Panc1 (cell line): ENCODE measurements at places on chromosomes 5 and 9.

- no peaks in the 10 kb centered on the region for H3K36me3 ChIP-seq
- DNase-seq: no peak
- no peaks in the 10 kb centered on the region for H3K27me3 ChIP-seq
- 0 out of 2 replicates have a peak, but pooled peaks cover 4% of the 10 kb centered on the region for H3K4me1 ChIP-seq
- H3K4me3 ChIP-seq: no peak overlapping the region
Observed at GRCh38 chr5:138833726-138834480, 41.2 kb downstream of the LRRTM2 start.

DNA sequence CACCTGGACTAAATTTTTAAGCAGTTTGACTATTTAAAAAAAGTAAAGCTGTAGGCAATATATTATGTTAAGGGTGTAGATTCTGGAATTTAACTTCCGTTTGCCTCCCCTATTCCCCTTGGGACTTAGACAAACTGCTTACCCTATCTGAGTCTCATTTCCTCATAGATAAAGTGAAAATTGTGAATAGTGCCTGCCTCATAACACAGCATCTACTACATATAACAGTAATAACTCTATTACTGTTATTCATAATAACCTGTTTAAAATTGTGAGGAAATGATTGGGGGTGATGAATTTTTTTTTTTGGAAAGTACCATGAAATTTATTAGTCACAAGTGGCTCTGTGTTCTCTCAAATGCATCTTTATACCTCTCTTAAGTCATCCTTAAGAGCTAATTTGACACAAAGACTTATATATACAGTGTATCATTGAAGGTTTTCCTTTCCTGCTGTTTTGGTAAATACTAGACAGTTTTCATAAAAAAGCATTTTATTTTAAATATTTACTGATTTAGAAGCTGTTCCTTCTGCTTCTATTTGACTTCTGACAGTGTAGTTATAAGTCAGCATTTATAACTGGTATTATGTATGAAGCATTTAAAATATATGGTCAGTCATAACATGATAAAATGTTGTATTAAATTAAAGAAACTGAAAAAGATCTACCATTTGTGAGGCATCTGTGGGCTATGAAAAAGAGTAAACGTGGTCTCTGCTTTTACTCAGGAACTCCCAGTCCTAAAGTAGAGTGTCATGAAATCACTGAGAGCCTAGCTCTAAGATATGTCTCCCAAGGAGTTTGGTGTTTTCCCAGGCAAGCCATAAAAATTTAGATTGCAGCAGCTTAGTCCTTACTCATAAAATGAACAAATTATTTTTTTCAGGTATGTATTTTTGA is 46.4 kb downstream of the MCCC2 start:
- peaks cover 5% of the 10 kb centered on the region for H3K36me3 ChIP-seq
- H3K4me3 ChIP-seq: no peak overlapping the region
- H3K4me1 ChIP-seq: no peaks in the 10 kb centered on the region
- H3K27me3 ChIP-seq: no peaks in the 10 kb centered on the region
- DNase-seq: no peak

DNA sequence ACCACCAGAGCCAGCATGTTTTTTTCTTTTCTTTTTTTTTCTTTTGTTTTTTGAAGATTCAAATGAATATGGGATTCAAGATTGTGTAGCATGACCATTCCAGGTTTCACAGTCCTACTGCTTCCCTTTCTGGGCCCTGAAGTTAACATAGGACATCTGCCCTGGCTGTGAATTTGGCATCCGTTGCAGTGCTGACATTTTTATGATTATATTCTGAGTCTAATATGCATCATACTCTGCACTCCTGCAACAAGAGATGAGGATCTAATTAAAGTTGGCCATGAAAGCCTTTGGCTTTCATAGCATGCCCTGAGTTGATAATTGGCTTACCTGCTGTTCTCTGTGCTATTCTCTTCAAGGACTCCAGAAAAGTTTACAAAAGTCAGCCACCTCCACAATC is 29.8 kb downstream of the C5orf22 start:
- no peak overlapping the region for H3K4me3 ChIP-seq
- no peaks in the 10 kb centered on the region for H3K4me1 ChIP-seq
- DNase-seq: no peak
- no peaks in the 10 kb centered on the region for H3K27me3 ChIP-seq

GRCh38 chr9:69093471-69094103 is 58.0 kb downstream of the FXN start:
- no peaks in the 10 kb centered on the region for H3K4me1 ChIP-seq
- H3K36me3 ChIP-seq: no peaks in the 10 kb centered on the region
- DNase-seq: no peak
- no peak overlapping the region for H3K27ac ChIP-seq
- no peak overlapping the region for H3K4me3 ChIP-seq
- H3K27me3 ChIP-seq: no peaks in the 10 kb centered on the region

DNA sequence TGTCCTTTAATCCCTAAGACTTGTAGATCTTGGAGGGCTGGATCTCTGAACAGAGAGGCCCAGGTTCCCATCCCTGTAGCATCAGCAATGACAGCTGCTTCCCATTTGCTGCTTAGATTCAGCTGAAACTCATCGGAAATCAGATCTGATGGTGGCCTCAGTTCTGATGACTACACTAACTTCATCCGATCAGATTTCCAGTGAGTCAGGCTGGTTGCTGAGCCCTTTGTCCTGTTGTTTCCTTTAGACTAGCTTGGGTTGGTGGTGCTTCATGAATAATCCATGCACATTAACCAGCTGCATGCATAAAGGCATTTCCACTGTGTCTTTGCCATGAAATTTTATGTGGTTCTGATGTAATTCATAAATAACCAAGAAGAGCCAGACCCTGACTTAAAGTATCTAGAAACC is 195.2 kb upstream of the TUT7 start:
- DNase-seq: no peak
- no peak overlapping the region for H3K4me3 ChIP-seq
- H3K4me1 ChIP-seq: no peaks in the 10 kb centered on the region
- H3K27ac ChIP-seq: no peak overlapping the region
- no peaks in the 10 kb centered on the region for H3K36me3 ChIP-seq

GRCh38 chr9:17907779-17908508 is 329.1 kb downstream of the SH3GL2 start:
- no peaks in the 10 kb centered on the region for H3K27me3 ChIP-seq
- no peak overlapping the region for H3K27ac ChIP-seq
- H3K4me1 ChIP-seq: no peaks in the 10 kb centered on the region
- DNase-seq: no peak

- H3K36me3 ChIP-seq: no peaks in the 10 kb centered on the region
- DNase-seq: peak; percentile 28
- H3K27ac ChIP-seq: no peak overlapping the region; the same call in none of the 2 replicates
- peaks cover 13% of the 10 kb centered on the region for H3K4me1 ChIP-seq
- no peak overlapping the region for H3K4me3 ChIP-seq
Observed at GRCh38 chr5:73693573-73694061, 67.6 kb downstream of the ARHGEF28 start.

GRCh38 chr5:122730456-122730855 is 44.4 kb upstream of the SNX2 start:
- DNase-seq: no peak
- no peak overlapping the region for H3K4me3 ChIP-seq
- H3K4me1 ChIP-seq: peaks cover 4% of the 10 kb centered on the region; the same call in 1 of the 2 replicates
- H3K27me3 ChIP-seq: no peaks in the 10 kb centered on the region
- H3K36me3 ChIP-seq: no peaks in the 10 kb centered on the region

DNA sequence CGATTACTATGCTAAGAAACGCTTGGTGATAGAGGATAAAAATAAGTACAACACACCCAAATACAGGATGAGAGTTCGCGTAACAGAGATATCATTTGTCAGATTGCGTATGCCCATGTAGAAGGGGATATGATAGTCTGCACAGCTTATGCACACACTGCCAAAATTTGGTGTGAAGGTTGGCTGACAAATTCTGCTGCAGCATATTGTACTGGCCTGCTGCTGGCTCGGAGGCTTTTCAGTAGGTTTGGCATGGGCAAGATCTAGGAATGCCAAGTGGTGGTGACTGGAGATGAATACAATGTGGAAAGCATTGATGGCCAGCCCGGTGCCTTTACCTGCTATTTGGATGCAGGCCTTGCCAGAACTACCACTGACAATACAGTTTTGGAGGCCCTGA is 208.4 kb downstream of the PDZD2 start:
- DNase-seq: no peak
- H3K27me3 ChIP-seq: peaks cover 14% of the 10 kb centered on the region
- no peak overlapping the region for H3K4me3 ChIP-seq
- no peaks in the 10 kb centered on the region for H3K36me3 ChIP-seq

DNA sequence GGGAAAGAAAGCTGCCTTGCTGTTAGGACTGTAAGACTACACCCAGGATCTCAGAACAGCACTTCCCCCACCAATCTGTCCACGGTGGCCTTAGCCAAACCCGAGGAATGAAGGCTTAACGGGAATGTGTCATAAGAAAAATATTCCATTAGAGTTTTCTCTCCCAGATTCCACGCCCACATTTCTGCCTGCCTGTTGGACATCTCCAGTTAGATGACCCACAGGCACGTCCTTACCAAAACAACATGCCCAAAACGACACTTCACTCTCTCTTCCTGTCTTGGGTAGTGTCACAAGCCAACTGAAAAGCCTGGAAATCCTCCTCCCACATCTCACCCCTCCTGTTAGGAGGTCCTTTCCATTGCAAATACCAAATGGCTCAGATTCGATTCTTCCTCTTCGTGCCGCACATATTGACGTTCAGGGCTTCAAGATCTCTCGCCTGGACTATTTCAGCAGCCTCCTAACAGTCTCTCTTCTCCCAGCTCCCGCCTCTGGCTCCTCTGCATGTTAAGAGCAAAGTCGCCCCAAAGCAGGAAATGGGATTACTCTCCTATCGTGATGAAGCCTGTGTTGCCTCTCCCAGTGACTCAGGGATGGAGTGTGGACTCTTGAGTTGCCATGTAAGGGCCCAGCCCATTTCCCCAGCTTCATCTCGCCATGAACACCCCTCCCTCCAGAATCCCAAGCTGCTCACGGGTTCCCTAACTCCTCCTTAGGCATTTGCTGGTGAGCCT is 159.3 kb downstream of the NR3C1 start:
- no peaks in the 10 kb centered on the region for H3K27me3 ChIP-seq
- H3K36me3 ChIP-seq: no peaks in the 10 kb centered on the region
- peak overlapping the region; percentile 99 for H3K27ac ChIP-seq
- H3K4me1 ChIP-seq: peaks cover 60% of the 10 kb centered on the region
- DNase-seq: peak; percentile 94
- no peak overlapping the region for H3K4me3 ChIP-seq

GRCh38 chr5:92941806-92942205 is 639.2 kb downstream of the NR2F1-AS1 start:
- H3K27ac ChIP-seq: peak overlapping the region; percentile 78
- H3K4me1 ChIP-seq: peaks cover 23% of the 10 kb centered on the region; the same call in 1 of the 2 replicates
- no peak overlapping the region for H3K4me3 ChIP-seq

- H3K4me3 ChIP-seq: no peak within 1 kb of the TSS
- H3K4me1 ChIP-seq: no peaks in the 10 kb centered on the region
- no peak within 1 kb of the TSS for H3K27ac ChIP-seq
Observed at GRCh38 chr5:15499528-15500324, at the start of gene FBXL7. Gene FBXL7 (plus strand): TSS chr5:15500180.

DNA sequence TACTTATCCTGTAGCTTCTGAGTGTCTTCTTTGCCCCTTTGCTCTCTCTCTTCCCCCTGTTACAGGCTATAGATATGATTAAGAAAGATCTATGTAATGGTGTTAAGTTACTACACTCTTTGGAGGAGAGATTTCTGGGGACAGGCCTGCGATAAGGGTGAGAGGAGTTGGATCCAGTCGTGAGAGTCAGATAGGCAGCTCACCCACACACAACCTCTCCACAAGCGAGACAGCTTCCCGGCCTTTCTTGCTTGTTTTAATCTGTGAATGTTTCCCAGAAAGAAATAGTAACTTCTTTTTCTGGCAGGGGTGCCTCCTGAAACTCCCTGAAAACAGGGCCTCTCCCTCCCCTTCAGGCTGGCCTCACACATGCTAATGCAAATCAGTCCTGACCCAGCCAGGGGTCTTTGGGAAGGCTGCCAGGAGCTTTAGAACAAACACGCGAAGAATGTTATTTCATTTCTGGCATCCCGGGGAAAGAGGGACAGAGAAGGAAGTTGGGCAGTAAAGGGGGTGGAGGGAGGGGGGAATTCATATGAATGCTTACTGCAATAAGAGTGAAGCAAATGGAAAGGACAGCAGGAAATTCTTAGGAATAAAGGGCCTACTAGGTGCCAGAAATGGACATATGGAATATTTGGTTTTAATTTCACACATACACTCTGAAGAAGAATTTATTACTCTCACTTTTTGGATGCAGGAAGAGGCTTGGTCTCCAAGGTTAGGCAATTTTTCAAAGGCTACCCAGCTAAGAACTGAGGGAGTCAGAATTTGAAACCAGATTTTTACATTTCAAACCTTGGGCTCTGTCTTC is 215.8 kb upstream of the TRIM32 start:
- DNase-seq: no peak
- no peaks in the 10 kb centered on the region for H3K4me1 ChIP-seq
- H3K27me3 ChIP-seq: no peaks in the 10 kb centered on the region
- H3K36me3 ChIP-seq: no peaks in the 10 kb centered on the region

DNA sequence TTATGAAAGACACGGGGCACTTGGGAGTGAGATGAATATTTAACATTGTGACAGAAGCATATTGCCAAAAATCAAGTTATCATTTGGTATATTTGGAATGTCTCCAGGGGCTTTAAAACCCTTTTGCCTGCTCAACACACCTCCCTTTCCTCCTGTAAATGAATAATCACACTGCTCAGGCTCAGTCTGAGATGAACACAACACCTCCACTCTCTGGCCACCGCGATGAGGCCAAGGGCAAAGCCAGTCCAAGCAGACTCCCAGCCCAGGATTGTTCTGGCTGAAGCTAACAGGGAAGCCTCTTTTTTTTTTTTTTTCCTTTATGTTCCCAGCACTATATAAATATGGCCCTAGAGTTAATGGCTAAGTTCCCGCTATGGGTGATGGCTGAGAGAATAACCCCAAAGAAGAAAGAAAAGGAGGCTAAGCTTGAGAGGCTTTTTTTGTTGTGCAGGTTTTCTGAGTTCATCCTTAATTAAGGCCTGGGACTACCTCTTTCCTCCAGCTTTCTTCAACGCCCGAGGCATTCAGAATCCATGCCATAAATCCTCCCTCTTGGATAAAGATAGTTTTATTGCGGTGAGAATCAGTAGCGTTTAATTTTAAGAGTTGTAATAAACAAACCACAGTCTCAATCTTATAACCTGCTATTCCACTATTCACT is 10.5 kb upstream of the ERAP1 start:
- DNase-seq: no peak
- H3K4me3 ChIP-seq: no peak overlapping the region
- H3K4me1 ChIP-seq: no peaks in the 10 kb centered on the region

GRCh38 chr5:7706256-7706655 is 144.7 kb downstream of the CFAP90 start:
- H3K27ac ChIP-seq: no peak overlapping the region
- H3K4me3 ChIP-seq: no peak overlapping the region
- DNase-seq: no peak

DNA sequence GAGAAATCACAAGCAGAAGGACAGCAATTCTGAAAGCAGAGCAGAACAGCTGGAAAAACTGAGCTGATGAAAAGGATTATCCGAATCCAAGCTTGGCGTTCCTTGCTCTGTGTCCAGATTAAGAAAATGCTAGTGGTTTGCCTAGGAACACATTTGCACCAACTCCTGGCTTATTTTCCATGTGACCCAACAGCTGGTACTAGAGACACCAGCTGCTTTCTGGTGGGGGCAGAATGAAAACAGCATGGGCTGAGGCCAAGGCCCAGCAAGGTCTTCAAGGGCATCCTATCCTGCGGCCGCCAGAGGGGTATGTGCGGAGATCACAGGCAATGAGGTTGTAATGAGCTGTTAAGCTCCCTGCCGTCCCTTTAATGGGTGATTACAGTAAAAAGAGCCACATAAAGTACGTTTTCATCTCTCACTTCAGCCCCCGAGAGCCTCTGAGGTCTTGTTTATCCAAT is 131.5 kb downstream of the DOCK8 start:
- H3K4me1 ChIP-seq: no peaks in the 10 kb centered on the region
